ENCODE measurements at places on chromosomes 5 and 9.

- no peak for DNase-seq
Measured at GRCh38 chr5:143004361-143005145, 234.4 kb downstream of the ARHGAP26 start.

GRCh38 chr9:18477121-18477660 is 3.2 kb downstream of the ADAMTSL1 start:
- DNase-seq: no peak

DNA sequence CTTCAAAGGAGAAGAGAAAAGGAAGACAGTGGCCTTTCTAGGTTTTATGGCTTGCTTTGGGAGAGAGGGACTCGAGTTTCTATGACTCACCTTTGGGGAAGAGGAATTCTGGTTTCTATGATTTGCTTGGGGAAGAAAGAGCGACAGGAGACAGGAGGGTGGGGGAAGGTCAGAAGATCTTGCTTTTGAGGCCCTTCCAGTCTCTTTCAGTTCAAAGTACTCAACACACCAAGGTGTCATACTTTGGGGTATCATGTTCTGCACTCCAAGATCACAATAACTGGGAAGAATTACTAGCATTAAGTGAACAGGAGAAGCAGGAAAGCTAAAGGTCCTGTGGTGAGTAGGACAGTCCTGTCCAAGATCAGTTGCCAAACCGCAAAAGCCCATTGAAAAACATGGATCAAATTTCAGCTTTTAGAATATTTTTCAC is 324.5 kb downstream of the ARHGEF28 start:
- DNase-seq: no peak

GRCh38 chr9:16828340-16829281 is 41.9 kb downstream of the BNC2 start:
- DNase-seq: no peak

DNA sequence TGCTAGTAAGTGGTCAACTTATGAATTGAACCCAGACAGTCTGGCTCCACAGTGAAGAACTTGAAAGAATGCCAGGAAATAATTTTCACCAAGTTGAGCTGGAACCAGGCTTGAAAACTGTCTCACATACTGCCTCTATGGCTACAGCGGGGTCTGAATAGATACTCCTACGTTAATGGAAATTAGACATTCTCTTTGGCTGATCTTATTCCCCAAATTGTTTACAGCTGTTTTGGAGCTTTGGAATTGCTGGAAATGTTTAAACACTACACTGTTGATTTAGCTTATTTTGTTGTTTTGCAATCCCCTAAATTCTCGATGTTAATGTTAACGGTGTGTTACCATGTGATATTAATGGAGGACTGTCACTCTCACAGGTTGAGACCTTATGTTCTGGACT is 146.4 kb downstream of the FBXL7 start:
- DNase-seq: no peak

- no peak for DNase-seq
Measured at GRCh38 chr9:30932226-30932625, 1452.2 kb upstream of the ACO1 start.

DNA sequence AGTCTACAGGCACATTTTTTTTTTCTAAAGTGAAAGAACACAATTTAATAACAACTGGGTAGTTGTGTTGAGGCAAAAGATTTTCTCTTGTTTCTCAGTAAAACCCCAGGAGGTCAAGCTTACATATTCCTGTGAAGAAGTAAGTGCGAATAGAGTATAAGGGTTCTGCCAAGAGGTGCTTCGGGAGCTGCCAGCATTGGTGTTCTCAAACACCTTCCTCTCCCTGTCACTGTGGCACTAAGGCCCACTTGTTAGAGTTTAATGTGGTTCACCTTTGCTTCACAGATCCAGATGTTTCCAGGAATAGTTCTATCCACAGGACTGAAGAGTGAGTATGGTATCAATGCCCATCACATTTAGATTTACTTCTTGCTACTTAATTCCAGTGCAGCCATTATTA is 91.7 kb upstream of the C6 start:
- DNase-seq: no peak

DNA sequence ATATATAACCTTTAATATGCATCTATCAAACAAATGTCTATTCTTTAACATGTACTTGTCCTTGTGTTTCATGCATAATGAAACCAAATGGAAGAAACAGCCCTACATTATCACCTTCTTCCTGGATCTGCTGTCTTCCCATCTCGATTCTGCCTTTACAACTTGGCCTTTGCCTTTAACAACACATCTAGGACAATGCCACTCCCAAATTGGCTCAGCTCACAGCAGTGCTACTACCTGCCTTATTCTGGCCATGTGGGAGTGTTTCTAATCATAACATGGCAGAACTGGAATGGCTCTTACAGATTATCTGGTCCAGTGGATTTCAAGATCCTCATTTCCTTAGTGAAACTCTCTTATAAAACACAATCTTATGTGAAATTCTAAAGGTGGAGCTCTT is 176.5 kb downstream of the CARTPT start:
- DNase-seq: no peak

DNA sequence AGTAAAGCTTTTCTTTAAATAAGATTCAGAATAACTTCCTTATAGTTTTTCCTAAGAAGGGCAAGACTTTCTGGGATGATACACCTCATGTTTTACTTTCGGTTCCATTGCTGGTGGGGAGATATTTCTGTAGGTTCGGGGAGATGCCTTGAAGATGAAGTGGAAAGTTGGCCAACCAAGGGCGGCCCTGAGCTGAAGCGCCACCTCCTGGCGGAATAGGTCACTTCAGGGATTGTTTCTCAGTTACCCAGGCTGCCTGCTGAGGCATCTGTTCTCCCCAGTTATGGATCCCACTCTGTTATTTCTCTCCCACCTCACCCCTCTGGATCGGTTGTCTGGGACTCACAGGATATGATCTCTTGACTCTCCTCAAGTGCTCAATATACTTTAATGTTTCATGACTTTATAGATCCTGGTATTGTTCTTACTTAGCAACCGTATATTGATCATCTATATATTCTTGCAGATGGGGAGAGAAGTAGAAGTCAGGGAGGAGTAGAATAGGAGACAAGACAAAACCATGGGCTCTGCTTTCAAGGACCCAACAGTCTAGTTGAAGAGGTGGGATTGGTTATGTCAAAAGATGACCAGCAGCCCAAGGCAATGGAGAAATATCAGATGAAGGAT is 23.4 kb downstream of the MEGF10 start:
- DNase-seq: peak; percentile 67

- no peak for DNase-seq
Measured at GRCh38 chr9:93301911-93302541, 118.1 kb downstream of the WNK2 start.

DNA sequence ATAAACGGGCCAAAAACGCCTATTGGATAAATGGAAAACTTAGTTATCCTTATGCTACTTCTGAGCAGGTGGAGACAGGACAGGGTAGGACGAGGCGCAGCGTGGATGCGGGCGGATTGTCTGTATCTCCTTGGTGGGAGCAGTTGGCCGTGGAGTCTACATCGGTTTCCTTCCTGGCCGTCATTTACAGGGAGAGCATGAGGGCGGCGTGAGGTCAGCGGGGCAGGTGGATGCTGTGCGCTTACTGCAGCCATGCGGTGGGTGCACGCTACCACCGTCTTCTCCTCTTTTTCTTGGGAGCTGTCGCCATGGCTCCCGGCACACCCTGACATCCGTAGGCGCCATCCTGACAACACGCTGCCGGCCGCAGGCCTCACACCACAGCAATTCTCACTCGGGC is 121.3 kb downstream of the ADAMTS2 start:
- DNase-seq: no peak

- DNase-seq: no peak
Measured at GRCh38 chr5:88787856-88788255, 95.1 kb downstream of the MEF2C start.

GRCh38 chr5:139783436-139783965 is 12.1 kb upstream of the PSD2 start:
- DNase-seq: no peak

DNA sequence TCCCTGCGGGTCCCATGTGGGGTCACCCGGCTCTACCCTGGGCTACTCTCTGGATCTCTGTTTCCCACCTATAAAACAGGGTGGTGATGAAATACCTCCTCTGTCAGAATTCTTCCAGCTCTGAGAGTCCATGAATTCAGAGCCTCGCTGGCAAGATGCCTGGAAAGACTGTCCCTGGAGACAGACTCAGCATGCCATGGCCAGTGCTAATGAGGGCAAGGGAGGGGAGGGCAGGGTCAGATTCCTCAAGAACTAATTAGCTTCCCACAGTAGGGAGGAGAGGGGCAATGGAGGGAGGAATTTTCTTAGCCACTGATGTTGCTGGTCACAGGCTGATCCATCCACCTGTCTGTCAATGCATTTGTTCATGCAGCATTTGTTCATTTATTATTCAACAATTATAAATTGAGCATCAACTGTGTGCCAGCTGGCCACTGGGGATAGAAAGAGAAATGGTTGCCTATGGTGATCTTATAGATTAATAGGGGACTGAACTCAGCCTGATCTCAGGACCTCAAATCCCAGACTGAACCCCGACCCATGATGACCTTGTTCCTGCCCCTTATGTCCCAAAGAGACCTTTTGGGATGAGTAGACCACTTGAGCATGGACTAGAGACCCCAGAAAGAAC is 4.7 kb downstream of the SYNPO start:
- no peak for DNase-seq

DNA sequence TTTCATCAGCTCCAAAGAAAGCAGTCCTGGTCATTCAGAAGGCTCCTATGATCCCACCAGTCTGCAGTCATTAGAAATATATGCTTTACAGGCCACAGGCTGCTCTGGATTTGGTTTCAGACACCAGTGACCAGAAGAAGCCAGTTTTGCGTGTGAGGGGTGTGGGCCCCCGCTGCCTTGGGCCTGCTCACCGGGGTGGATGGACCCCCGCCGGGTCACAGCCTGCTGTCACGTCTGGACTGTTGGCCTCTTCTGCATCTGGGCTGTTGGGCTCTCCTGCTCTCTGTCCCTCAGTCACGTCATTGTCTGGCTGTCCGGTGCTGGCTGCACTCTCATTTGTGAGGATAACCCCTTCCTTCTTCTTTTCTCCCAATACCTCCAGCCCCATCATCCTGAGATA is 33.1 kb downstream of the NSUN2 start:
- no peak for DNase-seq

DNA sequence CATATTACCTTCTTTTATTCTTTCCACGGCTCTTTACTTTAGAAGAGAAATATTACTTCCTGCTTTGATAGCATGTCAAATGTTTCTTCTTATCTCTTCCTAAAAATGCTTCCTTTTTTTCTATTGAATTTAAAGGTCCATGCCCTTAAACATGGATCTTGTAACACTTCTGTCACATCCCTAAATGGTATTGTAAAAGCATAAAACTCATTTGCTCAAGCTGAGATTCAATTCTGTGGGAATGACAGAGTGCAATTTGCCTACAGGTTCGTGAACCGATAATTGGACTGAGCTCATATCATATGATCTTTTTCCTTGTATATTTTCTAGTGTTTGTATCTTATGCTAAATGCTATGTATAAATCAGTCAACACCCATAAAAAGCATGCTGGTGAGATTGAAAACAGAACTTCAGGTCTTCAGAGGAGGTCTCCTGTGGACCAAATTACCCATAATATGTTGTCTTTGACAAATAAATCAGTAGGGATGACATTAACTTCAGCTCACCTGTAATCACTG is 429.3 kb downstream of the TMEM232 start:
- no peak for DNase-seq

DNA sequence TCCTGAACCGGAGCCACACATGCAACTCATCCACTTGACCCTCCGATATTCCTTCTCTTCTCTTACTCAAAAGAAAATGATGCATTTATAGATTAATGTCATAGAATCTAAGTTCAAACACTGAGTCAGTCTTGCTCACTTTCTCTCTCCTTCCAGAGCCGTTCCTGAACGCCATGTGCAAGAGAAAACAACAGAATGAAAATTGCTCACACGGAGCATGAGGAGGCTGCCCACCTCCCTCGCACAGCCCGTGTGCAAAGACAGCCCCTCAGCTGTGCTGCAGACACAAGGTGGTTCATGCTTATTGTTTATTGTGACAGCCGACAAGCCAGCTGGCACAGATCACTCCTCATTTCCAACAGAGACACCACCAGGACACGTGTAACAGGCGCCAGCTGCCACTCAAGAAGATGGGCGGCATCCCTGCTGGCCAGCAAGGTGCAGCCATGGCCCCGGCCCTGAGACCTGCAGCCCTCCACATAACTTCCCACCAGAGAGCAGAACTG is 290.8 kb downstream of the GLIS3 start:
- no peak for DNase-seq

GRCh38 chr9:30774326-30774725 is 1610.1 kb upstream of the ACO1 start:
- DNase-seq: no peak

DNA sequence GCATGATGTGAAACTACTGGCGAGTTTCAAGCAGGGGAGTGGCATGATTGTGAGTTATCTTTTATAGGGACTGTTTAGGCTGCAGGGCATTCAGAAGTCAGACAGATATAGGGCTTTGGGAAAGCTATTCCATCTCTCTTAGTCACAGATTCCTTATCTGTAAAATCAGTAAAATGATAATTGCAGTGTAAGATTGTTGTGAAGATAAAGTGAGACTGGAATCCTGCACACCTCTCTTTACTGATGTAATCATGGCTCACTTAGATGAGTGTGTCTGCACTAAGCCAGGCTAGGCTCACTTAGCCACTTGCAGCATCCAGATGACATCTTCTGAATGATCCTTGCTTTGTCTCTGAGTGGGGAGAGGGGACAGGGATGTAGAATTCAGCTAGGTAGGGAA is 81.8 kb upstream of the MAMDC2 start:
- DNase-seq: no peak

DNA sequence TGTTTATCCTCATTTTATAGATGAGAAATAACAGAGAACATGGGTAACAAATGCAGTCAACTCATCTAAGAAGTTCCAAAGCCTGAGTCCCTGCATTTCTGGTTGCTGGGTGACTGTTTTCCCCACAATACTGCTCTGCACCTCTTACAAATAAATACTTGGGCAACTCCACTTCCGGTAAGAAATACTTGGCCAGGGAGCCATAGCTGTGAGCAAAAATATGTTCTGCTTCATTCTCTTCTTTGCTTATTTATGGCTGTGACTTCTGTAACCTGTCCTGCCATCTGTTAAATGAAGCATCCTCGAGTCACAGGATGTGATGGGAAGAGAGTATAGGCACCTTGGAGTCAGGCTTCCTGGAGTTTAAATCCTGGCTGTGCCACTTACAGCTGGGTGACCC is 49.9 kb downstream of the GDNF start:
- DNase-seq: no peak

DNA sequence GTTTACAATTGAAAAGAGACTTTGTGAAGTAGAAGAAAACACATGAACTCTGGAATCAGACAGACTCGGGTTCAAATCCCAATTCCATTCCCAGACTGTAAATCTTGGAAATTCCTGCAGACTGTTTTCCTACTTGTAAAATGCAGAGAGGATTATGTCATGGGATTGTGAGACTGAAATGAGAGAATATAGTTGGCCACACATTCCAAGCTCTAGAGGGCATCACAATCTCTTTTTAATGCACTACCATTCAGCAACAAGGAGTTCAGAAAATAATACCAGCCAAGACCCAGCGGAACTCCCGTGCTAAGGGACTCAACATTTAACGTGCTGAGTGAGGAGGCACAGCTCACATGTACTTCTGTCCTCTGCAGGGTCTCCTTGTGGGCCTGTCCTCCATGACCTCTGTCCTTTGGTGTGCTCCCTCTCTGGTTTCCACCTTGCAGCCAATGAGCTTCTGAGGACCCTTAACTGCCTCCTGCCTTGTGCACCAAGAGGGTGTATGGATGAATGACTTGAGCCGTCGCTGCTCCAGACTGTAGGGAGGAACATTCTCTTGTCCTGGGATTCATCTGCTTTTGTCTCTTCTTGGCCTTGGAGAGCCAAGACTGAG is 263.5 kb downstream of the NTRK2 start:
- DNase-seq: no peak

- no peak for DNase-seq
Measured at GRCh38 chr5:28344836-28345433, 1306.5 kb upstream of the CDH9 start.
